ENCODE measurements at places on chromosomes 1 and 21. TPM values are rescaled to one million over a fixed set of nuclear protein-coding genes. Genes with fewer than 3 reads are reported as not detected.

- H3K36me3 ChIP-seq: peaks cover 10% of the 10 kb centered on the region
- no peak overlapping the region for H3K4me3 ChIP-seq
- no peak for DNase-seq
- H3K27me3 ChIP-seq: no peaks in the 10 kb centered on the region
- no peak overlapping the region for H3K27ac ChIP-seq
Measured at GRCh38 chr1:212315184-212315583, 30.0 kb downstream of the PPP2R5A start.

DNA sequence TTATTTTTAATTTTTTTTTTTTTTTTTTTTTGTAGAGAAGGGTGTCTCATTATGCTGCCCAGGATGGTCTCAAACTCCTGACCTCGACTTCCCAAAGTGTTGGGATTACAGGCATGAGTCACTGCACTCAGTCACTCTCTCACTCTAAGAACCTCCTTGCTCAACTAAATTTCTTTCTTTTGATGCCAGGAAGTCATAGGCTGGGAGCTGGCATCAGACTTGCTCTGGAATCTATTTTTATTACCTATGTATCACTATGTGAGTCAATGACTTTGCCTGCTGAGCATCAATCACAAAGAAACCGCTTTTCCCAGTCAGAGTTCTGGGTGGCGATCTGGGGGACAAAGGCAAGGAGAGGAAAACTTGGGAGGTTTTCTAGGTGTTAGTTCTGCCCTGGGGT lies 35.5 kb upstream of the PARP1 start:
- no peak overlapping the region for H3K27ac ChIP-seq
- no peak overlapping the region for H3K4me3 ChIP-seq
- H3K4me1 ChIP-seq: peaks cover 52% of the 10 kb centered on the region
- no peak for DNase-seq

NUF2 gene
- 32.9 TPM for total RNA-seq

GRCh38 chr1:24871306-24871901 lies 58.7 kb downstream of the RUNX3 start:
- no peak overlapping the region for H3K27ac ChIP-seq
- H3K27me3 ChIP-seq: no peaks in the 10 kb centered on the region
- H3K36me3 ChIP-seq: no peaks in the 10 kb centered on the region
- peaks cover 10% of the 10 kb centered on the region for H3K4me1 ChIP-seq
- no peak overlapping the region for H3K4me3 ChIP-seq
- no peak for DNase-seq

JAM2 gene
- total RNA-seq: 6.4 TPM

DNA sequence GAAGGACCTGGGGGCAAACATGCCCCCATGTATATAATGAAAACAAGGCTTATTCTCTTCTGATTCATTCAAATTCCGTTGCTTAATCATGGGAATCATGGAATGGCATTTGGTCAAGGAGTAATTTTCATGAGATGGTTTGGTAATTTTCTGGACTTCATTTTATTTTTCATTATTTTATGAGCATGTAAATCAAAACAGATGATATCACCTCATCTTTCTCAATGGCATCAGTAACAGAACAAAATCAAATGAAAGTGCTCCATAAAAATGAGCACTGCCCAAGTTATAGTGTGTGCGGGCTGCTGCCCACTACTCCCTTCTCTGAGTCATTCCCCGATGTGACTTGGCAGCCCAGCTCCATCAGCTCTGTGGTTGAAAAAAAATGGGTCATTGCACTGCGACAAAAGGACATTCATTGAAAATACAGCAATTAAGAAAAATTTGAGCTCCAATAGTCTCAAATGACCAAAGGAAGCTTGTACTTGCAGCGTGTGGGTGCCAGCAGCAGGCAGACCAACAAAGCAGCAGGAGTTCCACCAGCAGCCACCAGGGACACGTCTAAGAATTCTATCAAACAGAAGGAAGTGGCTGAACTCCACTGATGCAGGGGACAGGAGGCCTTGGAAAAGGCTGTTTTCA lies 84.3 kb upstream of the VAV3 start:
- peaks cover 3% of the 10 kb centered on the region for H3K36me3 ChIP-seq
- no peak overlapping the region for H3K4me3 ChIP-seq
- DNase-seq: peak; percentile 44
- H3K27me3 ChIP-seq: no peaks in the 10 kb centered on the region
- H3K27ac ChIP-seq: no peak overlapping the region

RNU1-2 gene
- total RNA-seq: 1,197 TPM

FAM151A gene
- 0.11 TPM for total RNA-seq

DNA sequence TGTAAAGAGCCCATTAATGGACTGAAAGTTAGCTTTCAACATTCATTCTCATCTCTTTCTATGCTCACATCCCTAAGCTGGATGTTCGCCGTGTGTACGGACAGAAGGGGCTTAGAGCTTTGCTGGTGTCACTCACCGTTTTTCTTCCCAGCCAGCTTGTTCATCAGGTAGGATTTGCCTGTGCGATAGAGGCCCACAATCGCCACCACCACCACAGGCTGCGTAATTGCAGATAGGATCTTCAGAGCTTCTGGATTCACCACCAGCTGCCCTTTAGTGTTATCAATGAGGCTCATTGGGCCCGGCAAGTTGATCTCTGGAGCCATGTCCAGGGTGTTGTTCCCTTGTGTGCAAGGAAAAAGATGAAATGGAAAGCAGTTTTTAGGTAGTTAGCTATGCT lies 4.3 kb downstream of the GBP2 start:
- H3K27ac ChIP-seq: no peak overlapping the region
- H3K27me3 ChIP-seq: no peaks in the 10 kb centered on the region
- H3K36me3 ChIP-seq: no peaks in the 10 kb centered on the region
- DNase-seq: no peak
- H3K4me1 ChIP-seq: no peaks in the 10 kb centered on the region

- peaks cover 17% of the 10 kb centered on the region for H3K4me1 ChIP-seq
- no peak overlapping the region for H3K4me3 ChIP-seq
- no peak for DNase-seq
- no peak overlapping the region for H3K27ac ChIP-seq
Measured at GRCh38 chr21:42622284-42622683, 31.1 kb upstream of the PDE9A start.

- H3K4me1 ChIP-seq: peaks cover 15% of the 10 kb centered on the region
- H3K27me3 ChIP-seq: peaks cover 35% of the 10 kb centered on the region
- DNase-seq: no peak
- H3K27ac ChIP-seq: no peak overlapping the region
- no peaks in the 10 kb centered on the region for H3K36me3 ChIP-seq
- H3K4me3 ChIP-seq: no peak overlapping the region
Measured at GRCh38 chr1:235863699-235864093, 3.0 kb downstream of the LYST start.

DNA sequence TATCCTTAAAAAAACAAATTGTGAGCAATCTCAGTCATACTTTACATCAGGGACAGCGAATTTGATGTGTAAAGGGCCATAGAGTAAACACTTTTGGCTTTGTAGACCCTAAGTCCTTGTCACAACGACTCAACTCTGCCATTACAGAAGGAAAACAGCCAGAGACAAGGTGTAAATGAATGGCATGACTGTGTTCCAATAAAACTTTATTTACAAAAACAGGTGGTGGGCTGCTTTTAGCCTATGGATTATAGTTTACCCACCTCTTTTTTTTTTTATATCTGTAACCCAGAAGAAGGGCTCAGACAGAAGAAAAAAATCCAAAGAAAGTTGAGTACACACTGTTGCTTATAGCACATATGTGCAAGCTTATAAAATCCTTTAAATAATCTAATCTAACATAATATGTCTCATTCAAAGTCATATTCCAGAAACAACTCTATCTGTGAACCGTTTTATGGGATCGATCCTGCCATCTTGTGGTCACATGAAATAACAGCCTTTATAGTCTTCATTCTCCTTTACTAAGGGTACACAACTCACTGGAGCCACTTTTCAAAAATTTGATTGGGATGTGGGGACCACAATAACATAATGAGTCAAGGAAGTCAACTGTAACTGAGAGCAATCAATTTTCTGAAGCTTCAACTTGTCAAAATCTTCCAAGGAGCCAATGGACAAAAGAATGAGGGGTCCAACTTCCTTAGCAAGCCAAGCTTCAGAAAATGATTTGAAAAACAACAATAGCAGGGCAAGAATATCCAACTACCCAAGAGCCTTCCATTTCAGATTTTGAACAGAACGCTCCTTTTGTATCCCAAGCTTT lies 142.2 kb upstream of the KRTAP19-8 start:
- H3K36me3 ChIP-seq: peaks cover 7% of the 10 kb centered on the region
- no peak overlapping the region for H3K4me3 ChIP-seq
- H3K27ac ChIP-seq: peak overlapping the region; percentile 53
- H3K4me1 ChIP-seq: peaks cover 11% of the 10 kb centered on the region
- no peak for DNase-seq
- no peaks in the 10 kb centered on the region for H3K27me3 ChIP-seq

- H3K4me1 ChIP-seq: peaks cover 14% of the 10 kb centered on the region
- DNase-seq: no peak
- no peaks in the 10 kb centered on the region for H3K27me3 ChIP-seq
- no peaks in the 10 kb centered on the region for H3K36me3 ChIP-seq
- H3K4me3 ChIP-seq: no peak overlapping the region
Measured at GRCh38 chr1:117336088-117336817, 31.0 kb upstream of the MAN1A2 start.

SNRPE gene
- total RNA-seq: 245 TPM

PDXK gene
- 116 TPM for total RNA-seq

- DNase-seq: no peak
- no peaks in the 10 kb centered on the region for H3K27me3 ChIP-seq
- no peaks in the 10 kb centered on the region for H3K4me1 ChIP-seq
- H3K36me3 ChIP-seq: no peaks in the 10 kb centered on the region
- no peak overlapping the region for H3K4me3 ChIP-seq
Measured at GRCh38 chr1:239348635-239349353, 37.6 kb upstream of the CHRM3 start.

- H3K27me3 ChIP-seq: no peaks in the 10 kb centered on the region
- H3K36me3 ChIP-seq: no peaks in the 10 kb centered on the region
- no peak overlapping the region for H3K4me3 ChIP-seq
- peaks cover 4% of the 10 kb centered on the region for H3K4me1 ChIP-seq
- no peak for DNase-seq
- no peak overlapping the region for H3K27ac ChIP-seq
Measured at GRCh38 chr1:169909499-169909898, 15.8 kb upstream of the SCYL3 start.

DNA sequence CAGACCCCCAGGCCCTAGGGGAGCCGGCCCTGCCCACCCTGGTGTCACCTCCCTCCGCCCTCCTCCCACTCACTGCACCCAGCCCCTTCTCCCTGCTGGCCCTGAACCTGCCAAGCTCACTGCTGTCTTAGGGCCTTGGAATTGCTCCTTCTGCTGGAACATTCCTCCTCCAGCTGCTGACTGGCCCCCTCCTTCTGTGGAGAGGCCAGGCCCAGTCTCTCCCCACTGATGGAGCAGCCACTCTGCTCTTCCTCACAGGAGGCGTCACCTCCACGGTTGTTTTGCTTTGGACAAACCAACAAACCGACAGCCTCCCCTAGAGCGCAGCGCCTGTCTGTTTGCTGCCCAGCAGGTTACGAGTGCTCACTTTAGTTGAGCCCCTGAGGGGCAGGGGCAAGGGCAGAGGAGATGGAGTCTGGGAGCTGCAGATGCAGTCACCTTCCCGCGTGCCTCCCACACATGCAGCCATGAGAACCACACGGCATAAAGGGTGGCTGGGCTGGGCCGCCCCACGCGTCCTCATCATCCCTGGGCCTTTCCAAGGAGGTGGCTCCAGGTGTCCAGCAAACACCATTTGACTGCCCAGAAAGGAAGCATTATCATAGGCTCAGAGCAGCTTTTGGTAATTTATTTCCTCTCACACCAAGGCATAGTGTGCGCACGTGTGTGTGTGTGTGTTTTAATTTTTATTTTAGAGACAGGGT lies 9.4 kb downstream of the OXCT2 start:
- DNase-seq: no peak
- no peak overlapping the region for H3K27ac ChIP-seq
- H3K4me1 ChIP-seq: no peaks in the 10 kb centered on the region
- no peak overlapping the region for H3K4me3 ChIP-seq
- peaks cover 2% of the 10 kb centered on the region for H3K27me3 ChIP-seq

DNA sequence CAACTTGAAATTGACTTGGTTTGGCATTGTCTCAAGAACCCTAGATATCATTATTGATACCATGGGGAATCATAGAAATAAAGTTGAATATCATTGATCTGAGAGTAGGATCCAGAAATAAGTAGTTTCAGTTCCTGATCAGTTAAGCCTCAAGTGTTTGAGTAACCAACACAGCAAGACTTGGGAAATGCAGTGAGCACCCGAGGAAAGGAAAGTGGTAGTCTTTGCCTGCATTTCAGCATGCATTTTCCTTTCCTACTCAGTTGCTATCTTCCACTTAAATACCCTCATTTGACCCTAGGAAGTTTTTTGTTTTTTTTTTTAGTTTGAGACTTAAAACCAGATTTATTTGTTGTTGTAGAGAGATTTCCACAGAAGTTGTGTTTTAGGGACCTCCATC lies 18.9 kb downstream of the CLEC20A start:
- H3K27ac ChIP-seq: no peak overlapping the region
- peaks cover 16% of the 10 kb centered on the region for H3K36me3 ChIP-seq
- H3K4me1 ChIP-seq: peaks cover 16% of the 10 kb centered on the region
- no peak for DNase-seq
- H3K27me3 ChIP-seq: no peaks in the 10 kb centered on the region
- no peak overlapping the region for H3K4me3 ChIP-seq

- no peak overlapping the region for H3K27ac ChIP-seq
- no peak overlapping the region for H3K4me3 ChIP-seq
- H3K27me3 ChIP-seq: no peaks in the 10 kb centered on the region
- no peak for DNase-seq
- no peaks in the 10 kb centered on the region for H3K36me3 ChIP-seq
- H3K4me1 ChIP-seq: peaks cover 14% of the 10 kb centered on the region
Measured at GRCh38 chr21:32186804-32187203, 92.0 kb downstream of the MIS18A start.

RAB7B gene
- not detected for total RNA-seq

DNA sequence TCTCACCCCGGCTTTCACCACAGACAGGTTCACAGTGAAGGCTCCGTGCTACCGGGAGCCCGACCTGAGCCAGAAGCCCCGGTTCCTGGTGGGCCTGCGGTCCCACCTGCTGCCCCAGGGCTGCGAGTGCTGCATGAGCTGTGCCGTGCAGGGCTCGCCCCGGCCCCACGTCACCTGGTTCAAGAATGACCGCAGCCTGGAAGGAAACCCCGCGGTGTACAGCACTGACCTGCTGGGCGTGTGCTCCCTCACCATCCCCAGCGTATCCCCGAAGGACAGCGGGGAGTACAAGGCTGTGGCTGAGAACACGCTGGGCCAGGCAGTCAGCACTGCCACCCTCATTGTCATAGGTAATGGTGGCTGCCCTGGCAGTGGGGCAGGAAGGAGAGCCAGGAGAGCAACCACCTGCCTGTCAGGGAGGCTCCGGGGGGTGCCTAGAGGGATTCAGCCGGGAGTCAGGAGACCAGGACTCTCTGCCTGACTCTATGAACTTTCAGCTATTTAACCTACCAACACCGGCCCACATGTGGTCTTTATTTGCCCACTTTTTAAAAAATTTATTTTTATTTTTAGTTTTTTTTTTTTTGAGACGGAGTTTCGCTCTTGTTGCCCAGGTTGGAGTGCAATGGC lies 36.4 kb downstream of the IGFN1 start:
- H3K4me3 ChIP-seq: no peak overlapping the region
- H3K27ac ChIP-seq: no peak overlapping the region
- DNase-seq: no peak
- H3K27me3 ChIP-seq: peaks cover 18% of the 10 kb centered on the region
- H3K36me3 ChIP-seq: no peaks in the 10 kb centered on the region
